ENCODE measurements at places on chromosomes 16 and 17.

- no peak for DNase-seq
These were observed 94.7 kb downstream of the SALL1 start for GRCh38 chr16:51056331-51056730.

GRCh38 chr17:3647251-3647650, 10.7 kb downstream of the CTNS start:
- DNase-seq = no peak

DNA sequence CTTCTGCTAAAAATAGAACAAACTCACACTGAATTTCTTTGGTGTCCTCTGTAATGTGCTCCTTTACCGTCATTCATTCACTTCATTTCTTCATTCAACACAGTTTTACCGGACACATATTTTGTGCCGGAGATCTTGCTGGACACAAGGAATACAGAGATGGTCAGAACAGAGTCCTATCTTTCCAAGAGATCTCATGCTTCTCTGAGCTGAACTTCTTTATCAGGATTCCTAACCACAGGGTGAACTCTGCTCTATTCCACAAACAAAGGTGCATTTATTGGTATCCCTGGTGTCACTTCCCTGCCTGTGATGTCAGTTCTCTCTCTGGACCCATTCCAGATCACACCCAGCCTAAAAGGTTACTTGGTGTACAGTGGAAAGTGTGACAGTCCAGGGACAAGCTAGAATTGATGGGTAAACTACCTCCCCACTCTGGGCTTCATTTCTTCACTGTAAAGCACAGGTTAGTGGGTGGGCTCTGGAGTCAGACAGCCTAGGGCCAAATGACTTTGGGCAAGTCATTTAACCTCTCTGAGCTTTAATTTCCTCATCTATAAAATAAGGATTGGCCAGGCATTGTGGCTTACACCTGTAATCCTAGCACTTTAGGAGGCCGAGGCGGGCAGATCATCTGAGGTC, 4.2 kb downstream of the IFI35 start:
- DNase-seq = no peak

- DNase-seq = no peak
These were observed 791 bp upstream of the SUPT4H1 start for GRCh38 chr17:58352596-58353388.

- no peak for DNase-seq
These were observed 65.7 kb downstream of the CEP112 start for GRCh38 chr17:66126231-66126630.

DNA sequence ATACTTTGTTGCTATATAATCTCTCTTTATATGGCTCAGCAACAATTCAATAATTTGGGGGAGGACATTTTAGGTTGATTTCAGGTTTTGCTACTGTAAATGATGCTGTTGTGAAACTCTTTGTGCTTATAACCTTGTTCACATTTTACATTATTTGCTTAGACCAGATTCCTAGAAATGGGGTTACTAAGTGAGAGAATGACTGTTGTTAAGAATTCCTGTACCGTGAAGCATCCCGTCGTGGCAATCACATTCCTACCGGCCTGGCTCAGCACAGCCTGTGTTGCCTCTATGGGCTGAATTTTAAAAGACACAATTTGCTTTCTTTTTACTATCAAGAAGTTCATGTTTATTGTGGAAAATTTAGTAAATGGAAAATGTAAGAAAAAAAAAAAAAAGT, 31.4 kb downstream of the B9D1 start:
- DNase-seq = no peak

Measured in occipital lobe (tissue), 3 donors.